ENCODE measurements at places on chromosomes 12 and 14.

DNA sequence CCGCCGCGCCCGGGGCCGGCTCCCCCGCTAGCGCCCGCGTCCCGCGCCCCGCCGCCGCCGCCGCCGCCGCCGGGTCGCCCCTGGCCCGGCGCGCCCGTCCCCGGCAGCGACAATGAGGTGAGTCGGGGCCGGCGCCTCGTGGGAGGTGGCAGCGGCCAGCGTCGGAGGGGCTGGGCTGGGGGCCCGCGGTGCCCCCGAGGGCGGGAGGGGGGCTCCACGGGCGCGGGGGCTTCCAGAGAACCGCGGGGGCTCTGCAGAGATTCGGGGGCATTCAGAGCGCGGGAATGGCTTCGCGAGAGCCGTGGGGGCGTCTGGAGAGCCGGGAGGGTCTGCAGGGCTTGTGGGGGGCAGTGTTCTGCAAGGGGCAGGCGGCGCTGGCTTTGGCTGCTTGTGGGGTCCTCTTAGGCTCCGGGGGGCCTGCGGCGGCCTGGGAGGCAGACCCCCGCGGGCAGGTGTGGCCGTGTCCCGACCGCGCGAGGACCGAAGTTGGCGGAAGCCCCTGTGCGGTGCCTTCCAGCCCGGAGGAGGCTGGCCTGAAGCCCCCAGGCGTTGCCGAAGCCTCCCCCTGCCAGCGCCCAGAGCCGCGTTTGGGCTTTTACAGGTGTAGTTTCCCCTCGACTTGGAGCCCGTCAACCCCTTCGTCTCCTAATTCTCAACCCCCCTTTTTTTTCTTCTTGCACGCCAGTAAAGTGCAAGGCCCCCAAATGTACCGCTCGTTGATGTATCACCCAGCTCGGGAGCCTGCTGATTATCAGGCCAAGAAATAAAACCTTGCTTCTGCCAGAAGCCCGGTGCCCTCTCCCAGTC is 93.1 kb upstream of the EVL start:
- no peak for DNase-seq

GRCh38 chr14:94128216-94128839 is 1.1 kb downstream of the IFI27L2 start:
- DNase-seq: no peak

DNA sequence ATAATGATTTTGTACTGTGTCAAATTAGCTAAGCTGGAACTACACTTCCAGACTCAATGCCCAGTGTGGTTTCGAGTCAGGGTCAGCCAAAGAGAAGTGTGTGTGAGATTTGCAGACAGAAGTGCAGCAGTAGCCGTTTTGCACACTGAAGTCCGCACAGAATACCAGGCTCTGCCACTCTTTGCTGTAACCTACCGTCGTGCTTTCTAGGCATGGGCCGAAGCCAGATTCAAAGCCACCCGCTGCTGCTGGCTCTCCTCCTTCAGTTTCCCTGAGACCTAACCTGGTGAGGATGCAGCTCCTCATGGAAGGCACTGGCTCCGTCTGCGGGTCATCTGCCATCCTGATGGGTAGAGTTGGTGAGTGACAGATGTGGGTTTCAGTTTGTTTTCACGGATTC is 48.8 kb downstream of the LRTM2 start:
- no peak for DNase-seq

- DNase-seq: no peak
These were observed 123.8 kb upstream of the PTPRQ start for GRCh38 chr12:80320121-80320678.

GRCh38 chr12:54641554-54641953 is 6.6 kb downstream of the DCD start:
- DNase-seq: no peak

DNA sequence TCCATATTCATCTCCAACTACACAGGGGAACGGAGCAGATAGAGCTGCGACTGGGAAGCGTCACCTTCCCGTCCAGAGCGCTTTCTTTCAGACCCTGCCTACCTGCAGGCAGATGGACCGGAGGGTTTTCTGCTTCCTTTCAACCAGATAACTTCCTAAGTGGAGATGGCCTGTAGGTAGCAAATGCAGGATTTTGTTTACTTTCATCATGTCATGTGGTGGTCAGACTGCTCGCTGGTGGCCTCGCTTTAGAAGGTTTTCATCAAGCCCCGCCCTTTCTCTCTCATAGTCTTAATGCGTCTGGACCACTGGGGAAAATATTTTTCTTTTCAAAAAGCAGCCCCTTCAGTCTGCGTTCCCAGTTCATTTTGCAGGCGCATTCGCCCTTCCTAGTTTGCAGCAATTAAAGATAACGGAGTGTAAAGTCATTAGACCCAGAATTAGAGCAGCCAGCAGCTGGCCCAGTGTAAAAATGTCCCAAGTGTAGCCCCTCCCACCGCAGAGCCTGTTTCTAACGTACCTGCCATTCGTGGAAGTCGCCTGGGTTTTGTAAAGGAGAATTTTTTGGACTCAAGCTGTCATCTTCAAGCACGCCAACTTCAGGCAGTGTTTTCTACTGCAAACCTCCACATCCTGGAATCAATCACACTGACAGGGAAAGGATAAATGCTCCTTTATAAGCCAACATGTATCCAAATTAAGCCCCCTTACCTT is 68.9 kb downstream of the TESC start:
- no peak for DNase-seq

DNA sequence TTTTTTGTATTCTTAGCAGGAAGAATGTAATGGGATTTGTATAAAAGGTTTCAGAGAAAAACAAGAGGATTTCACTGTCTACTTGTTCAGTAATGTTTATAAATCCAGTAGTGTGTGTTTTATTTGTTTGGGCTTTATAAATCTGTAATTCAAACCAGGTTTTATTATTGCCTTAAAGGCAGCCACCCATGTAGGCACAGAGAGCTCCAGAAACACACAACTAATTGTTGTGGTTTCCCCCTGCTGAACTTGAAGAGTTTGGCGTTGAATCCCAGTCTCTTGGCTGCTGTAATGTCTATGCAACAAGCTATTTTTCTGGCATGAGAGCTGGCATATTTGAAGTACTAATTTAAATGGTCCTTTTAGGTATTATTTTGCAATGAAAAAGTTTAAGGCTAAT is 63.4 kb upstream of the SLCO1C1 start:
- no peak for DNase-seq

DNA sequence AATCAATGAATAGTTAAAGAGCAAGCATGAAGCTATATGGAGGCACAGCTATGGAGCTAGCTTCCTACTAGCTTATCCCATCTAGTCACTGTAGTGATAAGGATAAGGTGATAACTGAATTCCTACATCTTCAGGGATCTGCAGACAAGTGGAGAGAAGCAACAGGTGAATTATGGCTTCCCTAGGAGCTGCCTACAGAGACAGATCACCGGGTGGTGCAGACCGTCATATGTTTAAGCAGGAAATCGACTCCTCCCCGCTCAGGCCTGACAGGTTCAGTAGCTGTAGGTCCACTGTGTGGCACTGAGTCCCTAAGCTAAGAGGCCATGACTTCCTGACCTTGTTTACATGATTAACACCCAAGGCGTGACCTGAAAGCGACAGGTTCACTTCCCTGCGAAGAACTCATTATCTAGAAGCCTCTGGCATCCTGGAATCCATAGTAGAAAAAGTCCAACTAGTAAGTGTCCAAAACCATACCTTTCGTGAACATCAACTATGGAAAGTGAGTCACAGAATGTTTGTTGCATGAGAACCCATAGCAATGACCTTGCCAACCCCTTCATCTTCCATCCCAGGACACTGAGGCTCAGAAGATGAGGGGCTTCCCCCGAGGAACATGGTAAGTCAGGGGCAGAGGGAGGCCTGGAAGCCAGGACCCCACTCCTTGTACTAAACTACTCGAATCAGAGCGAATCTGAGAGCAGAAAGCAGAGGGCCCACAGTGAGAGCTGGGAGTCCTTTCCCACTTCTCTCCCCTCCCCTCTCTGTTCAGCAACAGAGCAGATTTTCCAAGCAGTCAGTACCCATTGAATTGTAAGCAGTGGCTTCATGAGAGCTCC is 75.4 kb upstream of the CCND2 start:
- no peak for DNase-seq

GRCh38 chr14:99511421-99512109 is 30.4 kb downstream of the CCNK start:
- no peak for DNase-seq

DNA sequence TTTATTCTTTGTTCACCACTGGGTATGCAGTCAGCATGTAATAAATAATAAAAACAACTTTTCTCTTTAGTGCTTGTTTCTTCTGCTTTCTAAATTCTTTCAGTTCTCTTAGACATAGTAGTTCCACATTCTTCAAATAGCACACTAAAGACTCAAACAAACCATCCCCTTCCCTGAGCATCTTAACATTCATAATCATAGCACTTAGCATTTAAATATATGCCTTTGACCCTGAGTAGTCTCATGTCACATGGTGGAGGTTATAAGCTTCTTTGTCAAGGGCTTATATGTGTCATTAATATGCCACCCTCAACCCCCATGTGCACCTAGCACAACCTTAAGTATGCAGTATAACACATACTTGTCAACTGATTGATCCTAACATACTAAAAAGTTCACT is 212.7 kb downstream of the PHLDA1 start:
- DNase-seq: no peak

DNA sequence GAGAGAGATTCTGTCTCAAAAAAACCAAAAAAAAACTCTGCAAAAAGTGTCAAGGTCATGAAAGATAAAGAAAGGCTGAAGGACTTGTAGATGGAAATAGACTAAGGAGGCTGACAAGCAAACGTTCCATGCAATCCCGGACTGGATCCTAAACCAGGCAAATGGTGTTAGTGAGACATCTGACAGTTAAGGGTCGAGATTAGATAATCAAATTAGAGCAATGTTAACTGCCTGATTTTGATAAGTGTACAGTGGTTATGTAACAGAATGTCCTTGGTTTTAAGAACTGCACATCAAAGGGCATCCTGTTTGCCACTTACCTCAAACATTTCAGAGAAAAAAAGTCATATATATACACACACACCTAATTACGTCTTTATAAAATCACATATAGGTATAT is 3.5 kb upstream of the RAN start:
- no peak for DNase-seq

GRCh38 chr14:70648346-70648745 is 6.6 kb downstream of the TTC9 start:
- no peak for DNase-seq

DNA sequence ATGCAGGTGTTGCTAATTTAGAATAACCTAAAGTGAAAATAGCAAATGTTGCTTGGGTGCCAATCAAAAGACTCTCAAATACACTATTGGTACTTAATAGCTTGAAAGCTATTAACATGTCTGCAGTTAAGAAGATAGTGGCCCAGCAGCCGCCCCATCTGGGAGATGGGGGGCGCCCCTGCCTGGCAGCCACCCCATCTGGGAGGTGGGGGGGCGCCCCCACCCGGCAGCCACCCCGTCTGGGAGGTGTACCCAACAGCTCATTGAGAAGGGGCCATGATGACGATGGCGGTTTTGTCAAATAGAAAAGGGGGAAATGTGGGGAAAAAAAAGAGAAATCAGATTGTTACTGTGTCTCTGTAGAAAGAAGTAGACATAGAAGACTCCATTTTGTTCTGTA is 923.1 kb upstream of the MDGA2 start:
- no peak for DNase-seq

DNA sequence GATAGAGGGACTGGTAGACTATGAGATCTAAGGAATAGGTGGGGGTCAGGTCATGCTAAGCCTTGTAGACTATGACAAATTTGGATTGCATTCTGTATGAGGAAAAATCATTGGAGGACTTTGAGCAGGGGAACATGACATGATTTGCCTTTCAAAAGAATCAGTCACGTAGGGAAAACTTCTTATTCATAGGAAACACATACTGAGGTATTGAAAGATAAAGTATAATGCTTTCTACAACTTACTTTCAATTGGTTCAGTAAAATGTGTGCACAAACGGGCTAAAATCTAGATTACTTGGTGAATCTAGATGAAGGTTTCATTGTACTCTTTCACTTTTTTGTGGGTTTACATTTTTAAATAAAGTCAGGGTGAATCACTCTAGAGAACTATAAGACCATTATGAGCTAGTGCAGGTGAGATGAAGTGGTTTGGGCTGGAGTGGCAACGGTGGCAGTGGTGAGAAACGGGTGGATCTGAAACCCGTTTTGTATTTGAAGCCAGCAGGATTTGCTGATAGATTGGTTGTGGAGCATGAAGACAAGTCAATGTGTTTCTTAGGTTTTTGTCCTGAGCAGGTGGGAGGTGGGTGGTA is 6.7 kb downstream of the BBS10 start:
- no peak for DNase-seq

DNA sequence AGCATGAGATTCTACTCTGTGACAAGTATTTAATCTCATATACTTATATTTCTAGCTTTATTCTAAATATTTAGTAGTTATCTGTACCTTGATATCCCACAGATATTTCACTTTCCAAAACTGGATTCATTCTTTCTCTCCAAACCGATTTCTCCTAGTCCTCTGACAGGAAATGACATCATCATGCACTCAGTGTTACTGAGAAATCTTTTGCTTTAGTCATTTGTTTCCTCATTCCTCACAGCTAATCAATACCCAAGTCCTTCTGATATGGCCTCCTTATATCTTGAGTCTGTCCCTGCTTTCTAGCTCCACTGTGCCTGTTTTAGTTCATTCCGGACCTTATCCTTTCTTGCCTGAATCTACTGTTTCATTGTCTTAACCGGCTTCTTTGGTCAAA is 39.4 kb upstream of the E2F7 start:
- no peak for DNase-seq

DNA sequence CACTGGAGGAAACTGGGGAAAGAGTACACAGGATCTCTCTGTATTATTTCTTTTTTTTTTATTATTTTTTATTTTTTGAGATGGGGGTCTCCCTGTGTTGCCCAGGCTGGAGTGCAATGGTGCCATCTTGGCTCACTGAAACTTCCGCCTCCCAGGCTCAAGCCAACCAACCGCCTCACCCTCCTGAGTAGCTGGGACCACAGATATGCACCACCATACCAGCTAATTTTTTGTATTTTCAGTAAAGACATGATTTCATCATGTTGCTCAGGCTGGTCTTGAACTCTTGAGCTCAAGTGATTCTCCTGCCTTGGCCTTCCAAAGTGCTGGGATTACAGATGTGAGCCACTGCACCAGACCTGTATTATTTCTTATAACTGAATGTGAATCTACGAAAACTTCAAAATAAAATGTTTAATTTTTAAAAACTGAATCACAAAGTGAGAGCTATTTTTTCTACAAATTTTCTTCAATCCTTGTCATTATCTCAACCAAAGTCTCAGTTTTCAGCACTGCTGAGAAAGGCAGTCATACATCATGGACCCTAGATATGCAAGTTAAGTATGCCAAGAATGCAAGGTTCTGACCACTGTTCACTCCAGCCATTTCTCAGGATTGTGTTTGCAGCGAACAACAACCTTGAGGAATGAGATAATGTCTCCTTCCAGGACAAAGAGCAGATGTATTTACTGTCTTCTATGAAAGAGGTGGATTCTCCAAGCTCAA is 2.4 kb downstream of the EAPP start:
- DNase-seq: no peak

- DNase-seq: peak; percentile 63
These were observed 777 bp downstream of the ARF3 start for GRCh38 chr12:48956279-48957140.

DNA sequence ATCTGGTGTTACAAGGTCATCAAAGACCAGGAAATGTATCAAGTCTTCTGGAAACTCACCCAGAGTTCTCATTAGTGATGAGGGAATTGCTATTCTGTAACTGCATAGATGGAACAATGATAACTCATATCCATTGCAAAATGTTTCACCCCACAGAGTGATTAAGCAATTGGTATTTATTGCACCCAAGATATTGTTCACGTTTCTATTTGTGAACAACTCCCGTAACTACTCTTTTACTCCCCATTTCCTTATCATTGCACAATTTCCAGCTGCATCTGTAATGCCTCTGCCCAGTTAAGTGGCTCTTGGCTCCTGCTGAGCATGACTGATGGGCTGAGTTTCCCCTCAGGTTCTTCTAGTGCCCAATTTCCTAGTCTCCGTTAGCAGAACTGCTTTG is 108.7 kb upstream of the PRICKLE1 start:
- no peak for DNase-seq

- no peak for DNase-seq
These were observed 46.1 kb downstream of the FANCM start for GRCh38 chr14:45181806-45182205.
